ENCODE measurements at places on chromosomes 13 and 19. TPM values are rescaled to one million over a fixed set of nuclear protein-coding genes. Genes with fewer than 3 reads are reported as not detected.

Gene KCNC3
- total RNA-seq, result 3.8 TPM

Gene MYCBP2
- total RNA-seq, result 62.1 TPM

DNA sequence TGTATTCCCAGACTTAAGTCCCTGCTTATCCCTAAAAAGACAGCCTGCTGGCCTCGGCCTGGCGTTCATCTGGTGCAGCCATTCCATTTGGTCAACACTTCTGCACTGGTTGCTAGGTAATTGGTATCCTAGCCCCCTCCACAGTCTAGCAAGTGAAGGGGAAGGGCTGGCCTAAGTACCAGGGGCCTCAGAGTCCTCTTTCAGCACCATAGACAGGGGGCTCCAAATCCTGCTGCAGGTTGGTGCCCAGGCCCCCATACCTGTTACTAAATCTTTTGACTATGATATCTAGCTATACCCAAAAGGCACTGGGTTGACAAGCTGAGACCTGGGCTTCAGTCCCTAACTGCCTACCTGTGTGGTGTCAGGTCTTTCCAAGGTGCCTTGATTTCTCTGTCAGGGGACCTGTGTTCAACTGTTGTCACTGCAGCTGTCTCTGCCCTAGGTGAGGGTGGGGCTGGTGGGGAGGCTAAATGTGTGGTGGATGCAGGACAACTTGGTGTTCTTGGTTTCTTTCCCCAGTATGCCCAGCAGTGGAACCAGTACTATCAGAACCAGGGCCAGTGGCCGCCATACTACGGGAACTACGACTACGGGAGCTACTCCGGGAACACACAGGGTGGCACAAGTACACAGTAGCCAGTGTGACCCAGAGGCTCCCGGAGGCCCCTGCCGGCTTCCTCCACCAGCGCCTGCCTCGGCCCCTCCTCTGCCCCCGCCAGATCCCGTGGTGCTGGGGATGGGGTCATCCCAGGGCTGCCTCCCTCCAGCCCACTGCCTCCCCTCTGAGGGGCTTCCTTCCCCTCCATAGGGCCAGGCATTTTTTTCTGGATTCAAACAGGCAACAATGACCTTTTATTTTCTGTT is 3.8 kb upstream of the CCDC97 start:
- no peak for DNase-seq

GRCh38 chr13:114033541-114034315 is 59.9 kb upstream of the C13orf46 start:
- DNase-seq, result no peak

DNA sequence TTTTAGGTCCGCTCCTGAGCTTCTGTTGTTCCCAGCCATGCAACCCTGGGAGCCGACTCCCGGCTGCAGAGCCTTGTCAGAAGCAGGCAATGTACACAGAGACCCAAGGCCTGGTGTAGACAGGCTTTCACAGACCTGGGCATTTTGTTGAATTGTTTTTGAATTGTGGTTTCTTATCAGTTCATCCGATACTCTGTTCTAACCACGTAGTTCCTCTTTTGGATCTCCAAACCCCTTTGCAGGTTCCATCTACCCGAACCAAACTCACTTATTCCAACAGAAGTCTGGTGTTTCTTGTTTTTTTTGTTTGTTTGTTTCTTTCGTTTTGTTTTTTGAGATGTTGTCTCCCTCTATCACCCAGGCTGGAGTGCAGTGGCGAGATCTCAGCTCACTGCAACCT is 6.3 kb upstream of the NLRP2 start:
- no peak for DNase-seq

Measured in cardiac septum (tissue), 1 donor.